ENCODE measurements at places on chromosomes 6 and 20.
A peak's percentile ranks its signal among the peaks of the same experiment; 100 is the strongest.

GRCh38 chr6:41470331-41471063, 75.7 kb upstream of the FOXP4 start:
- DNase-seq: peak; percentile 2

DNA sequence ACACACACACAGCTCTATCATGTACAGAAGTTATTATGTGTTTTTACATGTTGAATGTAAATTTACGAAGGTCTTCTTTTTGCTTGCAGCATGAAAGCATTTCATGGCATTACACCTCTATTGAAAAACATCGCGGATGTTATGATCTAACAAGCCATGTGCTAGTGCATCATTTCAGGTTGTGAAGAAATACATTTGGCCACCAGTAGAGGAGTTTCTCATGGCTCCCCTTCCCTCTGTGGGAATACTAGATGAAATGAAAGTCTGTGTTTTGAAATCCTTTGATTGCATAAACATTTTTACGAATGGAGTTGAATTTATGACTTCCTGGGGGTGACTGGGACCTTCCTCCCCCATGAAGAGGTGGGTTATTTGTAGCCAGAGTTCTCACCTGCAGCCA, 17.7 kb downstream of the MAS1 start:
- DNase-seq: no peak

DNA sequence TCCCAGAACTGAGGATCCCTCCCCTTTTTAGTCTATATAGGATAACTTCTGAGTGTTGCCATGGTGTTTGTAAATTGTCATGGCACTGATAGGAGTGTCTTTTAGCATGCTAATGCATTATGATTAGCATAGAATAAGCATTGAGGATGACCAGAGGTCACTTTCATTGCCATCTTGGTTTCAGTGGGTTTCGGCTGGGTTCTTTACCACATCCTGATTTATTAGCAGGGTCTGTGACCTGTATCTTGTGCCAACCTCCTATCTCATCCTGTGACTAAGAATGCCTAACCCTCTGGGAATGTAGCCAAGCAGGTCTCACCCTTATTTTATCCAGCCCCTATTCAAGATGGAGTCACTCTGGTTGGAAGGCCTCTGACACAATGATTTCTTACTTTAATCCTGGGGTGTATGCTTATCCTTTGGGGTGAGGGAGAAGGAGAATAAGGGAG, 19.6 kb downstream of the WFDC2 start:
- DNase-seq: no peak

- DNase-seq: no peak
Observed at GRCh38 chr20:25120457-25120856, 38.5 kb upstream of the VSX1 start.

GRCh38 chr6:39865011-39865888, 69.0 kb downstream of the MOCS1 start:
- DNase-seq: peak; percentile 63

GRCh38 chr20:50655311-50655880, 35.9 kb downstream of the RIPOR3 start:
- no peak for DNase-seq

- DNase-seq: peak; percentile 2
Observed at GRCh38 chr6:105892577-105893262, 193.4 kb upstream of the PRDM1 start.

DNA sequence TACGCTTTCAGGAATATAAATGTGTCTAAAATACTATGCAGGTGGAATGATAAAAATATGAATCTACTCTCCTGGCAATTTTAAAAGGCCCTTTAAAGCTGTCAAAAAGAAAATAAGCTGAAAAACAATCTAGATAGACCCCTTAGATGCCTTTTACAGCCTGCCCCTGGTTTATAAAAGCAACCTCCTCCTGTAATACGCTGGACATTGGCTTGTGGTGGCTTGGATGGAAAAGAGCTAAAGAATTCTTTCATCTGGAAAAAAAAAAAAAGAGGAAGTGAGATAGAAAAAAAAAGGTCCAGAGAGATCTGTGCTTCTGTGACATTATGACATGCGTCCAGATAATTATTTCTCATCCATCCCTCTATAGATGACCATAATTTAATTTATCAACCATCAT, 115.9 kb upstream of the NRSN1 start:
- no peak for DNase-seq

GRCh38 chr6:127147534-127147933, 29.1 kb downstream of the RSPO3 start:
- DNase-seq: no peak

DNA sequence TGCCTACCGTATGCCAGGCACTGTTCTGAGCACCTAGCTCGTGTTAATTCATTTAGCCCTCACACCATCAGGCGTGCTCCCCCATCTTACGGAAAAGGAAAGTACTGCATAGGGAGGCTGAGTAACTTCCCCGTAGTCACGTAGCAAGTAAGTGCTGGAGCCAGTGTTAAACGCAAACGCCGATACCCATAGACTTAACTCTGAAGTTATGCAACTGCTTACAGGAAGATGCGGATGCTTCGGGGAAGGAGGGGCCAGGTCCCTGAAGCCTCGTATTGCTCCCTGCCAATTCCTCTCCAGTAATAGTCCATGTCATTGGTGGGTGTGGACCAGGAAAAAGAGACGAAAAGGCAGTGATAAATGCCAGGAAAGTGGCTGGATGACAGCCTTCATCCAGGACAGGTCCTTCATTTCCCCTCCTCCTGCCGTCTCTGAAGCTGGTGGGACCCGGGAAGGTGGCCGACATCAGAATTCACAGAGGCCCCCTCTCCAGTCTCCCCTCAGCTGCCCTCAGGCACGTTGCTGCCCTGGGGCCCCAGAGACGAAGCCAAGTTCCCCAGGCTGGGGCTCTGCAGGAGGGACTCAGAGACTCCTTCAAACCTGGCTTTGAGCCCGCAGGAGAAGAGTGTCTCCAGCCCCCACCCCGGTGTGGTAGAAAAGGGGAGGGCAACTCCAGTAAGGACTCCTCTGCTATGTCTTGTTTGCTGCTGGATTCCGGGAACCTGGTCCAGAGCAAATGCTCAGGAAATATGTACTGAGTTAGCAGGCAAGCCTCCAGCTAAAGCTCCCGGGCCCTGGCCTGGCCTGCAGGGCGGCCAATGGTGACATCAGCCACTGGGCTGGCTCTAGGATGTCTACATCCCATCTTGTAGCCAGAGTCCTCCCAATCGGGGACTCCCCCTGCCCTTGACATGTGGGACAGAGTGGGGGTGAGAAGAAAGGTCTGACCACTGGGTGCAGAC, 37.8 kb downstream of the RAB44 start:
- peak; percentile 37 for DNase-seq

DNA sequence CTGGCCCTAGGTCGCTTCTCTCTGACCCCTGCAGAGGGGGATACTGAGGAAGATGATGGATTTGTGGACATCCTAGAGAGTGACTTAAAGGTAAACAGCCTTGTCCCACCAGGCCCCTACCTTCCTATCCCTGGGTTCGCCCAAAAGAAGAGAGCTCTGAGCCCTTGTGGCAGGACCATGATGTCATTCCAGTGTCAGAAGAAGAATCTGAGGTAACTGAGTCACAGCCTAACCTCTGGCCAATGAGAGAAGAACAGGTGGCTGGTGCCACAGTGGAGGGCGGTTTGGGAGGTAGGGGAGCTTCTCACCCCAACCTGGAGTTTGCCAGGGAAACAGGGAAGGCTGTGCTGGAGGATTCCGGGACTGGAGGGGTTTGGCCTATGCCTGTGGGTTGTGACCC, 5.2 kb downstream of the CDC25B start:
- DNase-seq: no peak

DNA sequence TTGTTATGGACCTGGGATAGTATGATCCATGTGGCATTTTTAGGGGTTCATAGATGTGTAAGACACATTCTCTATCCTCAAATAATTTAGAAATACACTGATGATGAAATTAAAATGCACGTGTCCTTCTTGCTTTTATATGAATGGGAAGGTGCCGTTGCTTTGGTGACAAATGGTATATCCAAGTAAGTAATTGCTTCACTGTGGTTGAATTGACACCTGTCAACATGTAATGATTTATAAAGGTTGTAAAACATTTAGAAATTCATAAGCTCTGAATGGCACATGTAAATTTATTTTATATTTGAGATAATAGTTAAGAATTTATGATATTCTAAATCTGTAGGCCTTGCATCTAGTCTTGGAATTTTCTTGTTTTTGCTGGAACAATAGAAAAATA, 227.0 kb downstream of the PHACTR1 start:
- no peak for DNase-seq

- DNase-seq: peak; percentile 79
Observed at GRCh38 chr20:2508631-2509467, at the start of gene ZNF343. Gene ZNF343, minus strand, starts transcription at chr20:2508915. Its CDS starts 15,020 bp downstream, at chr20:2493895.

- DNase-seq: no peak
Observed at GRCh38 chr6:11889572-11889971, 111.0 kb upstream of the ADTRP start.

- no peak for DNase-seq
Observed at GRCh38 chr6:153013438-153013837, 10.9 kb upstream of the MTRF1L start.

- DNase-seq: no peak
Observed at GRCh38 chr6:75438442-75439116, 55.0 kb downstream of the FILIP1 start.

DNA sequence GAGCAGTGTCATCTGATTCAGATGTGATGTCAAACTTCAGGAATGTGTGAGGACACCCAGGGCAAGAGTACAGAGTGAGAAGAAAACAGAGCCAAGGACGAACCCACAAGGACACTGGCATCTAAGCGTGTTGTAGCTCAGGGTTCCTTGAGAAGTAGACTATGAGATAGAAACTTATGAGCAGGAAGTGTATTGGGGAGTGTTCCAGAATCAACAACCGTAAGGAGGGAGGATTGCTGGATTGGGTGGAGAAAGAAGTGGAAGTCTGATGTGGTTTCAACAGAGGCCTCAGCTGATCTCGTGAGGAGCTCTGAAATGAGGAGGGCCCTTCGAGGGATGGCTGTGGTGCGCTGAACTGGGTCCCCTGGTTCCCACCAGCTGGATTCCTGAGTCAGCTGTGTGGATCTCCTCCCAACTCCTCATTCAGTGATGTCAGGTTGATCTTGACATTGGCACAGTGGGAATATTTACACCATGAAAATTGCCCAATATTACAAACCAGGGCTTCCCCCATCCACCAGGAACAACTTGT, 25.7 kb upstream of the IGF2R start:
- DNase-seq: no peak

GRCh38 chr20:14951707-14952418, 614.5 kb upstream of the FLRT3 start:
- DNase-seq: no peak

Data from CD4-positive, alpha-beta T cell treated with Interleukin-6 for 4 hours (primary cell).